SW 1271 (cell line): ENCODE measurements at places on chromosomes 16 and 17.

GRCh38 chr16:86579268-86580062 is 1.1 kb downstream of the FOXL1 start:
- DNase-seq: no peak

DNA sequence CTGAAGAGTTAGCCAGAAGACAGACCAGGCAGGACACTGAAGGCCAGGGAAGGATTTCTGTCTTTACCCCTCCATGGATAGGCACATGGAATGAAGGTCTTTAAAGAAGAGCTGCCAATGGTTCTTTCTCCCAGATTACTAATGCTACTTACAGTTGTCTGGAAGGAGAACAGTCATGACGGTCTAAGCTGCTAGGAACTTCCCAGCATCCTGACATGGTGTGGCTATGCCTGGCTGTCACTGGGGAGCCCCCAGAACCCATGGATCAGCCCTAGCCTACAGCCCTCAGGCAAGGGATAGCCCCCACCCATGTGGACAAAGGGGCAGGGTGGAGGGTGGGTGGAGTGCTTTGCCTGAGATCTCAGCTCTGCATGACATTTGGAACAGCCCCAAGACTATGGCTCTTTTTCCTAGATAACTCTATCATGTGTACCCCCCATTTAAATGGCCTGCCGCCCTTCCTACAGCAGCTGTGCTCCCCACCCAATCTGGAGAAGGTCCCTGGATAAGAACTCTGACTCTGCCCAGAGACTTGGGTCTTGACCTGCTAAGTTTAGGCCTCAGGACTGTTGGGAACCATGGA is 9.2 kb upstream of the KAT7 start:
- DNase-seq: no peak

GRCh38 chr16:29943846-29944799 is 17.8 kb upstream of the TMEM219 start:
- peak; percentile 100 for DNase-seq

DNA sequence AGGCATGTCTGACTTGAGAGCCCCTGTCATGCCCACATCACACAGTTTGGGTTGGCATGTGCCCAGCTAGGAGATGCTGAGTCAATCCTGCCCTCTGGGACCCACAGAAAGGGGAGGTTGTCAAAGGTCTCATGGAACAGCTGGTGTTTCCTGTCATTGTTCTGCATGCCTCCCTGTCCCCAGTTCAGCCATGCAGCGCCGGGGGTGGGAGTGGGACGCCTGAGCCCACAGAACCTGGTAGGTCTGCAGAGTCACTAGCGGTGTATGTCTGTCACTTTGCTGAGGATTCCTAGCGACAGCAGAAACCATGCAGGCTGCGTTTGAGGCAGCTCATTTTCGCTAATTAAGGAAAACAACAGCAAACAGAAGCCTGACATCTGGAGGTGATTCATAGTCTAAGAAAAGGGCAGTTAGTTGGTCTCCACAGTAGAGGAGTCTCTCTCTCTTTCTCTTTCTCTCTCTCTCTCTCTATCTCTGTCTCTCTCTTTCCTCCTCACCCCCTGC is 19.6 kb upstream of the CCL1 start:
- DNase-seq: no peak

GRCh38 chr17:28570716-28571360 is 486 bp downstream of the PIGS start:
- DNase-seq: peak; percentile 15

DNA sequence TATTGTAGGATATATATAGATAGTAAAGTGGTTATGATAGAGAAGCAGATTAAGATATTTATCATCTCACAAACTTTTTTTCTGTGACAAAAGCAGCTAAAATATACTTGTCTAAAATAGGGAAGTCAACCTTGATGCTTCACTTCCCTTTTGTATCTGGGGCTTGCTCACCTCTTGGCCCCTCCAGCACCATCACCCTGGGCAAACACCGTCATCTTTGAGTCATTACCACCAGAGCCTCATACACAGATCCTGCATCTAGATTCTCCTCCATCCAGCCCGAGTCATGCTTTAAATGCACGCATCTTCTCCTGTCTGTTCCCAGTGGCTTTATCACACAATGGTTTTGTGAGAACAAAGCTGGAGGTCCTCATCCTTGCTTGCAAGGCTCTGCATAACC is 1062.7 kb upstream of the EEF2KMT start:
- DNase-seq: no peak

DNA sequence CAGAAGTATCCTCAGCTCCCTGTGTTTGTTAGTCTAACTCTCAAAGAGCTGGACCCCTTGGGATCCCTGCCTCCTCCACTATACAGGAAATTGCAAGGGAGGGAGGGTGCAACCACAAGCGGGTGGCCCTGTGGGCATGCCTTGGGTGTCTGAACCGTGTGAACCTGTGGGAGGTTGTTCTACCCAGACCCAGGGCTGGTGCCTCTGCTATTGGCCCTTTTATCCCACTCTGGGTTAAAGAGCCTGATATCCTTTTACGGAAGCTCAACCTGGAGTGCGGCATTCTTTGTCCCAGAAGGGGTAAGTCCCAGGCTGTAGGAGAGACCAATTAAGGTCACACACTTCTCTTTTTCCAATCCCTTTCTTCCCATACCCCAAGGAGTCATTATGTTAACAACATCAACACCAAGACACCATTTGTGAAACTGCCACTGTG is 53.4 kb downstream of the ARSG start:
- no peak for DNase-seq

DNA sequence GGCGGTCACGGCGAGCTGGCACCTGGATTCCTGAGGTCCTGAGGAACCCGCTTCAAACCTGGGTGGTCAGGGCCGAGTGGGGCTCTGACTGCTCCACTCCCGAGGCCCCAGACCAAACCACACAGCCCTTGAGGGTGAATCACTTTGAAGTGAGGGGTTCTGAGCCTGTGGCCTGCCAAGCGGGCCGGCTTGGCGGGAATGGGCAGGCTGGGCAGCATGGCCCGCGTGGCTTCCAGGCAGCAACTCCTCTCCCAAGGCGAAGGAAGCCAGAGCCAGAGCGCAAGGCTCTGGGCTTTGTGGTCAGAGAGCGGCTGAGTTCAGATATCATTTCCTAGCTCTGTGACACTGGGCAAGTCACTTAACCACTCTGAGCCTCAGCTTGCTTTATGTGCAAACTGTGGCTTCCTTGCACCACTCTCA is 42.7 kb downstream of the CMIP start:
- no peak for DNase-seq

DNA sequence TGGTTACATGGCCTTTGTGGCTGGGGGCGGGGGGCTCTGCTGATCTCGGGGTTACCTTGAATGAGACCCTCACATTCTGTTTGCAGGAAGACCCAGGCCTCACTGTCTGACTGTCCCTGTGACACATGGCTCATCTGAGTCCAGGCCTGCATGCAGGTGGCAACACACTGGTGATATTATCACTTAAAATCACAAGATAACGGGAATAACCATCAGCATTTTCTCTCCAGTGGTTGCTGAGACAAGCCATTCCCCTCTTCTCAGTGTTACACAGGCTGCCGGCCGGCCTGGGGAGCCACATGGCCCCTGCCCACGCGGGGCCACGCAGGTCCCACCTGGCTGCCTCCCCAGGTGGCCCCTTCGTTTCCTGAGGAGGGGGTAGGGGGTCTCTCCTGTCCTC is 197.6 kb downstream of the ENGASE start:
- DNase-seq: no peak

- no peak for DNase-seq
These were observed 4.3 kb upstream of the CCL7 start for GRCh38 chr17:34265711-34266110.

DNA sequence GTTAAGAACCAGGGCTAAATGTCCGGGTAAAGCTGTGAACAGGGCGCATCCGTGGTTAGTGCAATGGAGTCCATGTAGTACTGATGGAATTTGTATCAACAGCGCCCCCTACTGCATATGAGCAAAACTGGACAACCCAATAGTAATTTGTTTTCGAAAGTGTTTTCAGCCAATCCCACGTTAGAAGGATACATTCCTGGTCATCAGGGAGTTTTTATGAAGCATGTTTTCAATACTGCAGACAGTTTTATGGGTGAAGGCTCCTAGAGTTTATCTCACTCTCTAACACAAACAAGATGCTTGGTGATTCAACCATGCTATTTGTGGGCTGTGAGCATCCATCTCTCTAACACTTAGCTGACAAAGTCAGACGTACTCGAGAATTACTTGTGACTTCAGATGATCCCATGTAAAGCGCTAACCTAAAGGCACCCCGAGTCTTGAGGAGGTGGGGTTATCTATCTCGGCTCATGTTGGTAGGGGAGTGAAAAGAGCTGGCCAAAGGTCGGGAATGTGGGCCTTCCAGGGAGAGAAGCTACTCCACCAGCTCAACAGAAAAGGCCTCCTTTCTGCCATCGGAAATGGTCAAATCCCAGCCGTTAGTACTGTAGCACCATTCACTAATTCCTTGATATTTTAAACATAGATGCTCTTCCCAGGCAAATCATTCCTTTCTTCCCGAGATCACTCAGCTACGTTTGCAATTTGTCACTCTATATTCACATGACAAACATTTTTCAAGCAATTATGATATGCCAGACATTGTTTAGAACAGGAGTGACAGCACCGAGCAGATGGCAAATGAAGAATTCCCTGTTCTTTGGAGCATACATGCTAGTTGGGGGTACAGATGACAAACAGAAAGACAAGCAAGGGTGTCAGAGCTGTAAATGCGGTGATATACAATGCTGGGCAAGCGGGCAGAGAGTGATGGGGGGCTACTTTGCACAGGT is 46.9 kb upstream of the HNF1B start:
- DNase-seq: no peak

DNA sequence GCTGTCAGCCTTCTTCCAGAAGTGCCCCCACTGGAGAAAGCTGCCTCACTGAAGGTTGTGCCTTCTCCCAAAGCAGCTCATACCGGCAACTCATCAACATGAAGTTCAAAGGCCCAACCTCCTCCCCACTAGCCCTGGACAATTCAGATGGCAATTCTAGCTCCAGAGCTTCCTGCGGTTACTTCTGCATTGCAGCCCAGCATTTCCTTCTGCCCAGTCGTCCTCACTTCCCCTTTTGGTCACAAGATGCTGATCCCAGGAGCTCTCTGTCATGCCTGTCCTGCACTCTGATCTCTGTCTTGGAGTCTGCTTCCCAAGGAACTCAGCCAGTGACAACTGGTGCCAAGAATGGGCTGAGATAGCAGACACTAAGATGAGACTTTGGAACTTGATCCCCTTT is 178.2 kb upstream of the SOX9 start:
- no peak for DNase-seq

DNA sequence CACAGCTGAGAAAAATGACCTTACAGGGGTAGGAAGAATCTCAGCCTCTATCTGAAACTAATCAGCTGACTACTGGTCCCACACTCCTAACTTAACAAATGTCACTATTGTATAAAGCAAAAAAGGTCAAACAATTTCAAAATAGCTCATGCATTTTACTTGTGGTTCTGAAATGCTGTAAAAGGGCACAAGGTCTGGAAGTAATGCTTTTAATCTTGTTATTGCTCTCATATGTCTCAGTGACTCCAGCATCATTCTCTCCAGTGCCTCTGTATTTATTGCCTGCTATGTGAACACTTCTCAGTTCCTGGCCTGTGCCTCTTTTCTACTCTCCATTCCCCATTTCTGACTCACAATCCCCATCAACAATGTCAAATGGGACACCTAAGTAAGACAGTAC is 937.7 kb downstream of the CDH11 start:
- DNase-seq: no peak

DNA sequence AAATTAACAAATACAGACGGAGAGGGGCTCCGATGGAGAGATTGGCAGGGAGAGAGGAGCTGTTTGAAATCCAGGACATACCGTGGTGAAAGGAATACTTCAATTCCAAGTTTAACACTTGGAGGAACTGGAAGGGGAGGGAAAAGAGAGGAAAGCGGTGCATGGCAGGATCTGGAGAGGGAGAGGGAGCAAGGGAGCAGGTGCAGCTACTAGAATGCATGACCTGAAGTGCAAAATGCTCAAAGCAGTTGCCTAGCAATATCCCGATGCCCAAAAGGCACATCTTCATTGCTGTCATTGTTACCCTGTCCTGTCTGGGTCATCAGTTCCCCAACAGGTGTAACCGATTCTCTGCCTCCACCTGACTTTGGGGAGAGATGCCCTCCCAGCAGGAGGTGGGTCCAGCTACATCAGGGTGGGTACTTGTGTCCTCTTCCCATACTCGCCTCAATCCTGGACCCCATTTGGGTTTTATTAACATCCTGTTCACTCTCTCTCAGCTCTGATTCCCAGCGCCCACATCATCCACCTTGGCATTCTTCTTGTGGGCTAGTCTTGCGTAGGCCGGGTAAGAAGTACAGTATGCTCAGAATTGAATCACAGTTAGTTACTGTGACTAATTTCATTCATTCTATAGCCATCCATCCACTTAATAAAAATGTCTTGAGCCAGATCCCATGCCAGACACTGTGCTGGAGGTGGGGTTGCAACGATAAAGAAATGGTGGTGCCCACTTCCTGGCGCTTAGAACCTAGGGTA is 37.4 kb upstream of the EMP2 start:
- DNase-seq: no peak

DNA sequence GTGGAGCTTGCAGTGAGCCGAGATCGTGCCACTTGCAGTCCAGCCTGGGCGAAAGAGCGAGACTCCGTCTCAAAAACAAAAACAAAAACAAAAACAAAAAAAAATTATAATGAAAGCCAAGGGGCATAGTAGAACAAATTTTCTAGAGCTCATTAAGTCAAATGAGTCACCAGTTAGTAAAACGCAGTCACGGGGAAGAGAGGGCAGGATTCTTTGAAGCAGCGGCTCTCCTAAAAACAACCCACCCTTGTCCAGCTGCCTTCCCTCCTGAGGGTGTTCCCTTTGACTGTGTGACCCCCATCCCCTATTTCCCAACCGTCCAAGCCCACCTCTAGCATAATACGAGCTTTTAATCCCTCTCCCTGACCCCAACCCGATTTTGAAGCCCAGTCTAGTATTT is 44.1 kb upstream of the STH start:
- no peak for DNase-seq

- DNase-seq: no peak
These were observed 96.2 kb downstream of the RTN4RL1 start for GRCh38 chr17:1928976-1929375.

- no peak for DNase-seq
These were observed 19.4 kb upstream of the PLLP start for GRCh38 chr16:57303910-57304168.

GRCh38 chr16:53780051-53780450 is 76.1 kb downstream of the FTO start:
- no peak for DNase-seq

- DNase-seq: no peak
These were observed 32.4 kb downstream of the COTL1 start for GRCh38 chr16:84585467-84585866.

- DNase-seq: no peak
These were observed 2.2 kb downstream of the KDM8 start for GRCh38 chr16:27205423-27206065.

- DNase-seq: peak; percentile 69
These were observed at the start of gene BCAR1 for GRCh38 chr16:75251280-75252048. BCAR1 (minus strand) TSS chr16:75251624; CDS start chr16:75251482, 142 bp downstream.

DNA sequence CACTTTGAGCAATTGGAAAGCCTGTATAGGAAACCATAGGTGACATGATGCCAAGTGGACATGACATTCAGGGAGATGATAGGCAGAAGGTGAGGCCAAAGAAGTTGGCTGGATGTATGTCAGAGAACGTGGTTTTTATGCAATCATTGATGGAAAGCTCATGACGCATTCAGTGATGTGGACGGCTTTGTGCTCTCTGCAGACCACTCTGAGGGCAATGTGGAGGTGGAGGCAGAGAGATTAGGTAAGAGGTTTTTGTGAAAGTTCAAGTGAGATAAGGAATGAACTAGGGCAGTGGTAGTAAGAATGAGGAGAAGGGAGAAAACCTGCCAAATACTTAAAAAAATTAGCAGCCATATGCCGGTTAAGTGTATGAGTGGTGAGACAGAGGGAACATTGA is 99.0 kb downstream of the PRKCA start:
- no peak for DNase-seq

- no peak for DNase-seq
These were observed 152.7 kb upstream of the ERCC4 start for GRCh38 chr16:13767215-13767614.
